ENCODE measurements at places on chromosomes 4 and X. TPM values are rescaled to one million over a fixed set of nuclear protein-coding genes. Genes with fewer than 3 reads are reported as not detected.
A peak's percentile ranks its signal among the peaks of the same experiment; 100 is the strongest.

GRCh38 chr4:121721700-121722099, 24.9 kb upstream of the ANXA5 start:
- no peak for DNase-seq

The N4BP2 gene
- total RNA-seq, result 11.9 TPM

- no peak for DNase-seq
These were observed 729.3 kb upstream of the ACTRT1 start for GRCh38 chrX:128781506-128781905.

GRCh38 chr4:150859453-150859852, 155.6 kb downstream of the LRBA start:
- DNase-seq, result no peak

DNA sequence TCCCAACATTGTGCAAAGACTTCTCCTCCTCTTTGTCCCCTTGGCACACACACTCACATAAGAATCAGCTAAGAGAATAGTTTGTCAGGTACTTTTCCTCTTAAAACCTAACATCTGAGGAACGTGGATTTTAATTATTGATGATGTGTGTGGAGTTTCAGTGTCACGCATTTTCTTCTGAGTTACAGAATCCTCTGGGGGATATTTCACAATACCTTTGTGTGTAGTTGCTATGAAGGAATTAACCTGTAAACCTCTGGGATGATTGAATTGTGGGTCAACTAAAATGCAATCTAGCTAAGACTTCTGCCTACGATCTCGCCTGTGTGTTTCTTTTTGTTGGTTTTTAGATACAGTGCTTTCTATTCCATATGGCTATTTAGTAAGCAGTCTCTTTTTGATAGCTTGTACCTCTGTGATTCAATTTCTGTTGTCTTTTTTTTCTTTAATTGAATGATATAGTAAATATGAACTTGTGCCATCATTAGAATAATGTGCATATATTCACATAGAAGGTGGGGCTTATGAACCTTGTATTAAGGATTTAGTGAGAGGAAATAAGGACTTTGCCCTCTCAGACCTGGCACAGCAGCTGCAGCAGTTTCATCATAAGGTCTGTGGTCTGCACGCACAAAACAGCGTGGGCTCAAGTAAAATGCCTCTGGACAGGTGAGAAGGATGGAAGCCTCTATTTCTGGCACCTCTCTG, 99.2 kb downstream of the TSPAN7 start:
- no peak for DNase-seq

DNA sequence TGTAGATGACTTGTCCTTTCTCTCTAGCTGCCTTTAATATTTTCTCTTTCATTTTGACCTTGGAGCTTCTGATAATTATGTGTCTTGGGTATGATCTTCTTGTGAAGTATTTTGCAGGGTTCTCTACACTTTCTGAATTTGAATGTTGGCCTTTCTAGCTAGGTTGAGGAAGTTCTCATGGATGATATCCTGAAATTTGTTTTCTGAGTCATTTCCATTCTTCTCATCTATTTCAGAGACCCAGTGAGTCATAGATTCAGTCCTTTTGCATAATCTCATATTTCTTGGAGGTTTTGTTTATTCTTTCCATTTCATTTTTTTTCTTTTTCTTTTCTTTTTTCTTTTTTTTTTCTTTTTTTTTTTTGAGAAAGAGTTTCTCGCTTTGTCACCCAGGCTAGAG, 585.7 kb upstream of the PABPC4L start:
- DNase-seq, result no peak

DNA sequence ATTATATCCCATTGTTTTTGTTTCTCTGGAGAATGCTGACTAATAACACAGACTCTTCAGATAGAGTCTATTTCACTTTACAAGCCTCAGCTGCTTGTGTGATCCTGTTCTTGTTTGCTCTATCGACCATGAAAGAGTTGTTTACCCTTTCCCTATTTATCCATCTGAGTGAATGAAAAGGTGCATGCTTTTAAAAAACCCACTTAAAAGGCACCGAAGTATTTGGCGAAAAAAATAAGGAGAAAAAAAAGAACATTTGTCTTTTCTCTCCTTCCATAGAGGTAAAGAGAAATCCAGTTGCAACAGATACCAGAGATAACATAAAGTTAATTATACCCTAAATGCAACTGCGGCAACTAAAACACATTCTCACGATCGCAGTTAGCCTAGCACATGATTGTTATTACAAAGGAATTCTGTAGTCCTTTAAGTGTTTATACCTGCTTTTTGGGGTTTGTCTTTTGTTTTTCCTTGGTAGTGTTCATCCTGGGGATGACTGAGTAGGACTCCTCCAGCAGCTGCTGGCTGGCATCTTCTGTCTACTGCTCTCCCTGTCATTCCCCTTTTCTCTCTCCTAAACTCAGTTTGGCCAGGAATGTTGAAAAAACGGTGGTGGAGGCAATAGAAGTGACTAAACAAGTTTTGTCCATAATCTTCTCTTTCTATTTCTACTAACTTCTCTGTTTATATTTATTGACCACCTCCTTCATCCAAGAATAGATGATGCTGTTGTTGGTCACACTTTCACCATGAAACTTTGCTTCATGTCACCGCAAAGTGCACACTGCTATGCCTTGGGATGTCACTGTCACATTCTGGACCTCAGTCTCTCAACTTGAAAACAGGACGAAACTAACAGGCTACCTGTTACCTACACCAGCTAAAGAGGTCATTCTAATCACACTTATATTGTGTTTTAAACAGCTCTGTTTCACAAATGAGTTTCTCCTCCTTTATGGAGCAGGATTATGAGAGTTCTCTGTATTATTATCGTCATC, 41.9 kb upstream of the FRAS1 start:
- no peak for DNase-seq

The MAML3 gene
- 0.60 TPM for total RNA-seq

GRCh38 chrX:109739625-109740432, 6.8 kb upstream of the ACSL4 start:
- DNase-seq, result no peak

DNA sequence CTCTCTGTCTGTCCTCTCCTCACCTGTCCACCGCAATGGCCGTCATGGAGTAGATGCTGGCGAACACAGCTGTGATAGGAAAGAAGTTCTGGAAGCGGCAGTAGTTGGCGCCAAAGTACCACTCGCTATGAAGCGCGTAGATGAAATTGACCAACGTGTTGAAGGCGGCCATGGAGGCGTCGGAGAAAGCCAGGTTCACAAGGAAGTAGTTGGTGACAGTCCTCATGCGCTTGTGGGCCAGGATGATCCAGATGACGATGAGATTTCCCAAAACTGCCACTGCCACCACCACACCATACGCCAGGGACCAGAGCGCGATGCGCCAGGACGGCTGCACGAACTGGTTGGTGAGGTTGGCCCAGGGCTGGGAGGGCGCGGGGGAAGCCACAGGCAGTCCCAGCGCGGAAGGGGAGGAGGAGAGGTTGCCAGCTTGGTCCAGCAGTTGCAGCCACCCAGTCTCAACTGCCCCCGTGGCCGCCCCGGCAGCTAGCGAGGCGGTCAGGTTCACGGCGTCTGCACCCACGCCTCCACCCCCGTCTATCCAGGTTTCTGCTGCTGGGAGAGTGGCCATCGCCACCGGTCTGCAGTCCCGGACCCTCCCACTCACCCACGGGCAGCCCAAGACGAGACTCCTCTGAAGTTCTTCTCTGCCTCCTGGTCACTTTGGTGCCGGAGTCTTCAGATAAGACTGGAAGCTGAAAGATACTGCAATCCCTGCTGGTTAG, 518 bp downstream of the TACR3 start:
- no peak for DNase-seq

- no peak for DNase-seq
These were observed at the start of gene EPHA5 for GRCh38 chr4:65670331-65671031. Gene EPHA5, minus strand, starts transcription at chr4:65670489. Its CDS starts 747 bp downstream, at chr4:65669742.

The TKTL2 gene
- not detected for total RNA-seq

GRCh38 chrX:133938530-133938929, 46.9 kb downstream of the GPC3 start:
- DNase-seq, result no peak

The FRAS1 gene
- 0.03 TPM for total RNA-seq

GRCh38 chrX:136549226-136549625, 17.2 kb downstream of the VGLL1 start:
- DNase-seq, result no peak

The LRIT3 gene
- total RNA-seq, result 0.19 TPM

The FOXR2 gene
- not detected for total RNA-seq

DNA sequence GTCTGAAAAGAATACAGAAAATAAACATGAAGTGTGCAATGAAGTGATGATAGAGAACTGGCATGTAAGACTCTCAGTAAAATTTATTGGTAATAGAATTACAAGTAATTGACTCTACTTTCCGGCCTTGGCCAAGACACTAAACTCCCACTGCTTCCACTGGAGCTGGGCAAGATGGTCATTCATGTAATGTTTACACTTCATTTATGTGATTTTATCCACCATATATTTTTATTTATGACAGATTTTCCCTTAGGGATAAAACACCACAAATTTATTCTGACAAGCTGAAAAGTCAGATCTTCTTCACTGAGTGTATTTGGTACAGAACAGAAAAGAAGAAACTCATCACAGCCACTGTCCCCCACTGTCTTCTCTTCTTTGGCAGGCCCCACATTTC, 191.9 kb downstream of the SLC39A8 start:
- DNase-seq, result no peak

DNA sequence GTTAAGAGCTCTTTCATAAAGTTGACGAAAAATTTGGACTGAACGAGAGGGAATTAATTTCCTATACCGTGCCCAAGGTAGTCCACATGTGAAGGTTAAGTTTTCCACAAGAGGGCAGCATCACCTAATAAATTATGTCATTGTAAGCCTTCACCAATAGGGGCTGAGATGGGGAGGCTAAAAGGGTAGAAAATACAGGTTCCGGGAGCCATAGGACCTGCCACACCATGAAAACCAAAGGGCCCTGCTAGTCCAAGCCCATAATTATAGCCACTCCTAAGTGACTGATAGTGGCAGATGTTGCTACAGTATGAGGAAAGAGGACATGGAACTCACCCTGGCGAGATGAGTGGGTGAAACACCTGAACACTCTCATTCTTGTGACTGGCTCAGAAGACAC, 122.2 kb downstream of the SHROOM4 start:
- no peak for DNase-seq

- no peak for DNase-seq
These were observed 84.3 kb downstream of the PDLIM5 start for GRCh38 chr4:94536049-94536448.

DNA sequence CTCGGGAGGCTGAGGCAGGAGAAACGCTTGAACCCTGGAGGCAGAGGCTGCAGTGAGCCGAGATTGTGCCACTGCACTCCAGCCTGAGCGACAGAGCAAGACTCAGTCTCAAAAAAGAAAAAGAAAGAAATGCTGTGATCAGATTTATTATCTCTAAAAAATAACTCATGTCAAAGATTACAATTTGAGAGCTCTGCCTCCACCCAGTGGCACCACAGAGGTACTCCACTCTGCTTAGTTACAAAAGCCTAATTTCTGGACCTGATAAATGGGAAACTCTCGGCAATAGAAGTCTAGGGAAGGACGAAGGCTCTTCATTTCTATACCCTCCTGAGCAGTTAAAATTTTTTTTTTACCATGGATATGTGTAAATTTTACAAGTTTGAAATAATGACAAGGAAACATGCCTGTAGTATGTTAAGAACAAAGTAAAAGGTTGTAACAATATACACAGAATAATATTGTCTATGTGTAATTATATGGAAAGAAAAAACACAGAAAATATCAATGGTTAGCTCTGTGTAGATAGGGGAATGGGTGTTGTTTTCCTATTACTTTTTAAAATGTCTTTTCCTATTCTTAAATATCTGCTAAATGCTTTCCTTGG, 149.8 kb downstream of the STIM2 start:
- DNase-seq, result peak; percentile 58

GRCh38 chr4:35125995-35126712, 1118.2 kb downstream of the ARAP2 start:
- no peak for DNase-seq

DNA sequence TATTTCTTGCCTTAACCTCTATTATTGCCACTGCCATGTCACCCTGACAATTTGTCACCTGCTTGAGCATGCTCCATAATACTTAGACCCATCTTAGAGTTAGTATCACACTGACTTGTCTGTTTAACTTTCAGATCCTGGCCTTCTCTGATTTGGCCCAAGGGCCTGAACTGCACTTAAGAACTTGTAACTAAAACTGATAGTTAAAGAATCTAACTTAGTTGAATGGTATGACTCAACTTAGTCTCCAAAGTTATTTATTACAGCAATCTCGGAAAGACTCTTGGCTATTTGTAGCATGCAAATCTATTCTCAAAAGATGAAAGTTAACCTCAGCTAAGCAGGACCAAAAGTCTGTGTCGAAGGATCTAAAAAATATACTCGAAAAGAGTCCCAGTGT, 72.3 kb downstream of the IGSF1 start:
- DNase-seq, result no peak

The SSX3 gene
- not detected for total RNA-seq

DNA sequence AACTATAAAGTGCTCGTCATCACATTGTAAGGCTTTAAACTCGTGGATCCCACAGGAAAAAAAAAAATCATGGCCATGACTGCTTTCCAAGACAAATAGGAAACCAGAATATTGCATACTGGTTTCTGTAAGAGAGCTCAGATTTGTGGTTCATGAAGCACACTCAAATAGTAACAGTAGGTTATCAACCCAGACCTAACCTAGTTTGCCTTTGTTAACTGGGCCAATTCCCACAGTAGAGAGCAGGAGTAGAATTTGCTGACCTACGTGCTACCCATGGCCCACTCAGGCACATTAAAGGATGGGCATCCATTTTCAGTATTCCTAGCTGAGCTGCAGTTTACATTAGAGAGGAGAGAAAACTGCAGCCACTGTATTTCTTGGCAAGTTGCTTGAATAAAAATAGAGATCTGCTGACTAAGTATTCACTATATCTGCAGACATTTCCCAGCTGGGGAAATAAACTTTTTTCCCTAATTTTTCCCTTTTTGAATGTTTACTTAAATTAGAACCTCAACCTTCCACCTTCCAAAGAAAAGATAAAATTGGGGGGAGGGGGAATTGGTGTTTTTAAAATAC, 218.5 kb downstream of the SPANXN3 start:
- no peak for DNase-seq

GRCh38 chr4:11402192-11402591, 26.5 kb downstream of the HS3ST1 start:
- no peak for DNase-seq

- no peak for DNase-seq
These were observed 30.6 kb upstream of the MANBA start for GRCh38 chr4:102791318-102791835.

GRCh38 chr4:86965019-86965976, 30.5 kb downstream of the AFF1 start:
- DNase-seq, result no peak

The DSPP gene
- total RNA-seq, result not detected

GRCh38 chr4:128159967-128160366, 98.9 kb downstream of the LARP1B start:
- no peak for DNase-seq

GRCh38 chr4:139886798-139887197, 221.2 kb downstream of the MGST2 start:
- DNase-seq, result no peak

The NAP1L2 gene
- total RNA-seq, result 3.5 TPM

- DNase-seq, result no peak
These were observed 27.9 kb upstream of the PGM2 start for GRCh38 chr4:37798616-37799015.

GRCh38 chr4:32102896-32103295, 1382.7 kb downstream of the PCDH7 start:
- DNase-seq, result no peak

- no peak for DNase-seq
These were observed 21.3 kb upstream of the AADAT start for GRCh38 chr4:170111085-170111484.

The NALF2 gene
- 1.6 TPM for total RNA-seq

- DNase-seq, result no peak
These were observed 9.2 kb downstream of the PIR start for GRCh38 chrX:15483891-15484290.

The FAM184B gene
- 0.03 TPM for total RNA-seq

The FAM13A gene
- 0.63 TPM for total RNA-seq
